ENCODE measurements at places on chromosomes 12 and 14. TPM values are rescaled to one million over a fixed set of nuclear protein-coding genes. Genes with fewer than 3 reads are reported as not detected.

The CCDC197 gene
- polyA plus RNA-seq, result not detected

The MGST1 gene
- polyA plus RNA-seq, result 2,281 TPM

The GPR84 gene
- polyA plus RNA-seq, result 3.5 TPM

The CYP46A1 gene
- 0.84 TPM for polyA plus RNA-seq

The SERPINA10 gene
- not detected for polyA plus RNA-seq

The MYH6 gene
- 10.8 TPM for polyA plus RNA-seq

The KLRC1 gene
- polyA plus RNA-seq, result 0.79 TPM

The NEDD1 gene
- polyA plus RNA-seq, result 3.6 TPM

The OLR1 gene
- 4.9 TPM for polyA plus RNA-seq

The POTEG gene
- not detected for polyA plus RNA-seq

The L2HGDH gene
- 3.3 TPM for polyA plus RNA-seq

The MUCL1 gene
- polyA plus RNA-seq, result not detected

The NEUROD4 gene
- polyA plus RNA-seq, result not detected

The CLEC14A gene
- 27.4 TPM for polyA plus RNA-seq

The CIDEB gene
- polyA plus RNA-seq, result 10.6 TPM

The PTHLH gene
- polyA plus RNA-seq, result 0.08 TPM

The CLEC9A gene
- polyA plus RNA-seq, result not detected

The SLC25A21 gene
- polyA plus RNA-seq, result 0.34 TPM

The PHETA1 gene
- polyA plus RNA-seq, result 7.5 TPM

The PPP4R4 gene
- 0.11 TPM for polyA plus RNA-seq

The NCOR2 gene
- 74.3 TPM for polyA plus RNA-seq

The RNASE4 gene
- polyA plus RNA-seq, result 78.8 TPM
